Skin of body (tissue), 3 donors: ENCODE measurements at places on chromosomes 2 and 18. TPM values are rescaled to one million over a fixed set of nuclear protein-coding genes. Genes with fewer than 3 reads are reported as not detected.

The AQP12B gene
- total RNA-seq = not detected

The BCL11A gene
- 30.9 TPM for total RNA-seq

DNA sequence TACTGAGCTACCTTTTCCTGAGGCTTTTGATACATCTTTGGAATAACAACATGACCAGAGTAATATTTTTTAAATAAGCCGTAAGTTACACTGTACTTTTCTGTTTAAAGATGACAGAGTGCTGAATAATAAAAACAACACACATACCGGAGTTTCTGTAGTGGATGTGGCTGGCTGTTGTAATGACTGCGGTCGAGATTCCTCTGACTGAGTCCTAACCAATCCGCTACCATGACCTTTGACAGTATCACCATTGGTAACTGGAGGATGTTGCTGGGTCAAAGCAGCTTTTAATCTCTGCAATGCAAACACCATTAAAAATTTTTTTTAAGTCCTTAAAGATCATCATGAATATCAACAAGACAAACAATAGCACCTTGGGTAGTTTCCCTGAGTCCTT lies 70.7 kb downstream of the ATF2 start:
- no peak for DNase-seq

- no peak for DNase-seq
Observed at GRCh38 chr2:200962811-200963123, 693 bp downstream of the ORC2 start.
